ENCODE measurements at places on chromosomes 1 and 21. TPM values are rescaled to one million over a fixed set of nuclear protein-coding genes. Genes with fewer than 3 reads are reported as not detected.
A peak's percentile ranks its signal among the peaks of the same experiment; 100 is the strongest.

- no peak for DNase-seq
These were observed 30.9 kb upstream of the CACYBP start for GRCh38 chr1:174968750-174969244.

DNA sequence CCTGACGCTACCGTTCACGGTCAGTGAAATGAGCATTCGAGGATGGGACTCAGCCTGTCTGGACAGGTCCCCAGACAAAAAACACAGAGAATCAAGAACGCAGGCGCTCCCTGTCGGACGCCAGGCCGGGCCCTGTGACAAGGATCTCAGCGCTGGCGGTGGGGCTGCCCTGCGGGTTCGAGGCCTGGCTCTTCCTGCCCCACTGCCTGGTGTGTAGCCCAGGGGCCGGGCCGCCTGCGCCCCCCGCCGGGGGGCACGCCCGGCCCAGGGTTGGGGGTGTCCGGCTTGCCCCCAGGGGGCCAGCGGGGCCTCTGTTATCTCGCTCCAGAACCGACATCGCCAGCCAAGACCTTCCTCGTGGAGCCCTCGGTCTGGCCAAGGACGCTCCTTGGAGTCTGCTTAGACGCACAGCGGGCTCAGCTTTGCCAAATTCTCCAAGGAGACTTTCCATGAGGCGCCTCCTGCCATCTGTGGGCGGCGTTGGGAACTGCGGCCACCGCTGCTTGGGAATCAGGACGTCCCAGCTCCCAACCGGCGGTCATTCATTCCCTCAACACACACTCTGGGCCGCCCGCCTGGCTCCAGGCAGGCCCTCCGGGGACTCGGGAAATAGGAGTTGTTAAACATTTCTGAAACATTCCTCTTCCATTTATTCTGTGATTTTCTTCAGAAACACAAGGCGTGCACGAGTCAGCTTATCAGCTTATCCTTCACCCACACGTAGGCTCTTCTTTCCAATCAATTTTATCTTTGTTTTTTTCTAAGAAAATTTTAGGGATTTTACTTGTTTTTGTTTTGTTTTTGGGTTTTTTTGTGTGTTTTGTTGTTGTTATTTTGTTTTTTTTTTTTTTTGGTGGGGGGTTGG is 11.3 kb upstream of the RIPK4 start:
- peak; percentile 81 for DNase-seq

Gene FOXO6
- 9.0 TPM for total RNA-seq

DNA sequence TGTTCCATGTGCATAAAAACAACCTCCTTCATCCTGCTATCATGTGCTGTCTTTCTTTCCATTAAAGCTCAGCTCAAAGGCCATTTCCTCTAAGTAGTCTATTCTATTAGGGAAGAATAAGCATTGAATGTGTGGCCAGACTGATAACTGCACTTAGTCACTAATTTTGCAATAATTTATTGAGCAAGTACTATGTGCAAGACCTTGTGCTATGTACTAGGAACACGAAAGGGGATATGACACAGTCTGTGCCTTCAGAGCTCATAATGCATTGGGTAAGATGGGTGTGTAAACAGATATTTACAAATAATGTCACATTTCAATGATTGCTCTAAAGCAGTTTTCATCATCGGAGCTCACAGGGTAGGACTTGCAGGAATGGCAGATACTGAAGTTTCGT is 54.2 kb downstream of the NMNAT2 start:
- DNase-seq, result no peak

DNA sequence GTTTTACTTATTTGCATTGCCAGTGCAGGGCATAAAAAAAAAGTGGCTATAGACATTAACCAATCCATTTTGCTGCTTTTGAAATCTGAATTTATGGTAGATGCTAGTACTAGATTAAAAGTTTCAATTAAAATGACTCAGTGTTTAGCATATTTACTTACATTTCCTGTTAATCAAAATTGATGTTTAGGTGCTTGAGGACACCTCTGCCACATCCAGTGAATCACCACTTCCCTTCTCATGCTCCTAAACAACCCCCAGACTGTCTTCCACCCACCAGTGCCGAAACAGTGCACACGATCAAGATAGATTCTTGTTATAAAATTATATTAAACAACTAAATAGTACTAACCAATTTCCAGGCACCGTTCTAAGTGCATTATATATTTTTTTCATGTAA is 32.7 kb downstream of the HSD17B7 start:
- no peak for DNase-seq

DNA sequence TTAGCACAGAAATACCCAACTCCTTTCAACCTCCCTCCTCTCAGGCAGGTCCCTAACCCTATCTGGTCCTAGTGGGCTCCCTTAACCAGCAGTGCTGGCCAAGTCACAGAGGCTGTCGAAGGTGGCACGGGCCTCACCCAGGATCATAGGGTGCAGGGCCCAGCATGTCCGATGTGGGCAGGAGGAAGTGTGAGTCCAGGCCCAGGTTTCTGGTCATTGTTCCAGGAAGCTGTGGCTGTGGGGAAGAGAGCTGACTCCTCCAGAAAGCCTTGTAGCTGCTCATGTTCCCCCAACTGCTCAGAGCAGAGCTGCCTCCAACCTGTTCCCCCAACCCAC is 2.4 kb downstream of the CCDC17 start:
- DNase-seq, result no peak

DNA sequence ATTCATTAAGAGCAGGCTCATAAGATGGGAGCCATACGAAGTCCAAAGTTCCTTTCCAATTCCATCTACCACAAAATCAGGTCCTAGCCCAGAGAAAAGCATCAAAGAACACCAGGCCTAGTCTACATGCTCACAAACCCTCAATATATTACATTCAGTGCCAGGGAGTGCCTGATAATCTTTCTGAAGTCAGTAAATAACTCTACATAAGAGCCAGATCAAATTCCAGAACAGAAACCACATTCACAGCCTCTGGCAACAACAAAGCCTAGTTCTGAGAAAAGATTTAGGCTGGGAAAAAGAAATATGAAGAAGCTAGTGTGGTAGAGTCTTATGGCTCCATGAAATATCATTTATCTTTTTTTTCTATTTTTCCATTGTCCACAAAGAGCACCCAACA is 40.5 kb upstream of the RBBP5 start:
- DNase-seq, result no peak

DNA sequence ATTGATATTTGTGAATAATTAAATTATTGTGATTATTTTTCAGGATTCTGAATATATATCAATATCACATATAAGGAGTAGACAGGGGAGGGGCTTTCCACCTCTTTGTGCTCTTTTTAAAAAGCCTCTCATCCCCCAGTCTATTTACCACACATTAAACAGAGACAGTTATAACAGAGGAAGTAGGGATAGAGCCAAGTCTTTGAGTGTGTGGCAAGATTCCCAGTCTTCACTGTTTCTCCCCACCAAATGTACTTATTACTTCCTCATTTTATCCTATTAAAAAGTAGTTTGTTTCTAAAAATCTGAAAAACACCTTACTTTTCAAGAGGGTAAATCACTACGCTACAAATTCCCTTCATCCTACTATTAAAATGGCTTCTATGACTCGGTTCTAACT is 46.7 kb downstream of the EPS15 start:
- no peak for DNase-seq

Gene IVL
- total RNA-seq, result not detected

DNA sequence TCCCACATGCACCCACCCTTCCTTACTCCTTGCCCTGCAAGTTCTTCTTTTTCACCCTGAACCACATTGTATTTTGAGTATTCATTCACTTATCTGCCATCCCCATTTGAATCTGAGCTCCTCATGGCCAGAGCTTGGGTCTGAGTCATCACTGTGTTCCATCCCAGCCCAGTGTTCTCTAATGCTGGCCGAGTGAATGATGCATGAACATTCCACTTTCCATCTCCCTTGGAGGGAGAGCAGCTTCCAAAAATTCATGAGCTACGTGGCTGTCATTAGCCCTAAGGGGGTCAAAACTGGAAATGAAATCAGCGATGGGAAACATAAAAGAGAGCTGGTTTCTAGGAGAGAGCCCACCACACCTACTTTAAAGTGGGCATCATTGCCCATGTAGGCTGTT is 187.0 kb upstream of the USP24 start:
- DNase-seq, result no peak

GRCh38 chr1:1360506-1361169 is 2.3 kb upstream of the MXRA8 start:
- DNase-seq, result peak; percentile 78

DNA sequence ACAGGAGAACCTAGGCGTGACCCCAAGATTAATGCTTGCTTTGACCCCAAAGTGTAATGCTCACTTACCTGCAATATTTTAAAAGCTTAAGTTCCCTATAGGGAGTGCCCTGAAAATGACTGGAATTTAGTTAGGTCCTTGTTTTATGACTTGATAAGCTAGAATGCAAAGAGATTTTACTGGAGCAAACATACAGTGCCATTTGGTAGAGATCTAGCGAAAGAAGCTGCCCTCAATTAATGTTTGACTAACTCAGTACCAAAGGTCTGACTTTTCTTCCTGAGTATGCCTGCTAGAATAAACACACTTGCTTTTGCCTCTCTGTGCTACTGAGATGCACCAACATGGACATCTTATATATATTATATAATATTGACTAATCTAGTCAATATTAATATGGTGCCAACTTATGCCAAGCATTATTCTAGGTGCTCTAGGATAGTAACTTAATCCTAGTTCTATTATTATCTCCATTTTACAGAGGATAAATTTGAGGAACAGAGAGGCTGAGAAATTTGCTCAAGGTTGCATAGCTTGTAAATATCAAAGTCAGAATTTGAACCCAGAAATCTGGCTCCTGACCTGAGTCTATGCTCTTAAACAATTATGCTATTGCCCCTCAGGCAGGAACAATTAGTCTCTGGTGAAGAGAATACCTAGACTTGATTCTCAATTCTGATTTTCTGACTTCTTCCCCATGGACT is 18.2 kb downstream of the S100A10 start:
- no peak for DNase-seq

Gene GPR3
- 0.98 TPM for total RNA-seq

DNA sequence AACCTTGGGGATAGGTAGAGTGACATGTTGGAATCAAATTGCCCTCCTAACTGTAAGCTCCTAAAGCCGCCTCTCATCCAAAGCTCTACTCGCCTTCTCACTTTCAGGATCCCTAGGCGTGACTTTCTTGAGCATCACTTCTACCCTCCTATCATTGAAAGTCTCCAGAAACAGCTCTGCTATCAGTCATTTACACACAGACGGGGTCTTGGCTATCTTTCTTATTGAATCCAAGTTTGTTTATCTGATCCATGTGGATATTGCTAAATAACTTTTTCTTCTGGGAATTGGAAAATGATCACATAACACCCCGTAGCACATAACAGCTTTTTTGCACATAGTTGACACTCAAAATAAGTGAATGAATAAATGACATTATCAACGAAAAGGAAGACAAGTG is 216.4 kb upstream of the KIAA0040 start:
- DNase-seq, result no peak

DNA sequence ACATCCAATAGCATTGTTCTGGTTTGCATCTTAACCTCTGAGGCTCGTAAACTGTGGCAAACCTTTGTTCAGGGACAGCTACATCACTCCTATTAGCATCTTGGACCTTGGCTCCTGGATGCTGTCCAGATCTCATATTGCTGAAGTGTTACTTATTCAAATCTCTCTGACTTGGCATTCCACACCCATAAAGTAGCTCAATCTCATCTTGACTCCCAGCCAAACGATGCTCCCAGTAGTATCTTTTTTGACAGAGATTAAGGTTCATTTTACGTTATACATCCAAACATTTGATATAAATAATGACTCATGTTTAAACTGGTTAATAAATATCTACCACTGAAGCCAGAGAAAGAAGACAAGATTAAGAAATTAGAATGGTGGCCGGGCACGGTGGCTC is 4.4 kb upstream of the FLVCR1 start:
- DNase-seq, result no peak

DNA sequence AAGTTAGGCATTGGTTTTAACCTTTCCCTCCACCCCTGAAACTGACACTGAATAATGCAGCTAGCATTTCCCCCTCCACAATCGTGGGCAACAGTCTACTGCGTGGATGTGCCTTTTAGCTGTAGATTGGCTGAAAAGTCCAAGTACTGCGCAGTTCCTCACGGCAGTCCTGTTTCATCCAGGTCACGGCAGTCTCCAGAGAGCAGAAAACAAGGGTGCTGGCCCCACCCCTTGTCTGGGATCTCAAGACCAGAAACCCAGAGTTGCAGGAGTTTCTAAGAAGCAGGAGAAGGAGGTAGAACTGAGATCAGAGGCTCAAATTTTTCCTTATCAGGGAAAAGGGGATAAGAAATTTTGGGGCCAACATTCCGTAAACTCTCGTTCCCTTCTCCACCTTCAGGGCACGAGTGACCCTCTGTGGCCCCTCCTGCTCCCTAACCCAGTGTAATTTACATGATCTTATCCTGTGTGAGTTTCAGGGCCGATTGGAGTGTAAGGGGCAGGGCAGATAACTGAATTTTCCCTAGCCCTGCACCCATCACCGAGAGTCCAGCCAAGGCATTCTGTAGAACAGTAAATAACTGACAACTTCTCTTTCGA is 25.9 kb upstream of the PLA2G2C start:
- peak; percentile 22 for DNase-seq

Gene PTPRU
- total RNA-seq, result 44.3 TPM

DNA sequence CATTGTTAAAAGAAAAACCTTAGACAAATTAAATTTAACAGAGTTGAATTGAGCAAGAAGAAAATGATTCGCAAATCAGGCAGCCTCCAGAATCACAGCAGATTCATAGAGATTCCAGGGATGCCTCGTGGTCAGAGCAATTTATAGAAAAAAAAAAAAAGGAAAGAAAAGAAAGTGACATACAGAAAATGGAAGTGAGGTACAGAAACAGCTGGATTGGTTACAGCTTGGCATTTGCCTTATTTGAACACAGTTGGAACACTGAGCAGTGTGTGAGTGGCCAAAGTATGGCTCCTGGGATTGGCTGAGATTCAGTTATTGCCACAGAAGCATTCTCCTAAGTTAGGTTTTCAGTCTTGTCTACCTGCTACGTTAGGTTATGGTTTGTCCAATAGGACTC is 9.1 kb upstream of the C21orf91 start:
- DNase-seq, result no peak

Gene FAM78B
- total RNA-seq, result not detected

GRCh38 chr1:69994241-69994640 is 211.1 kb downstream of the LRRC40 start:
- no peak for DNase-seq

DNA sequence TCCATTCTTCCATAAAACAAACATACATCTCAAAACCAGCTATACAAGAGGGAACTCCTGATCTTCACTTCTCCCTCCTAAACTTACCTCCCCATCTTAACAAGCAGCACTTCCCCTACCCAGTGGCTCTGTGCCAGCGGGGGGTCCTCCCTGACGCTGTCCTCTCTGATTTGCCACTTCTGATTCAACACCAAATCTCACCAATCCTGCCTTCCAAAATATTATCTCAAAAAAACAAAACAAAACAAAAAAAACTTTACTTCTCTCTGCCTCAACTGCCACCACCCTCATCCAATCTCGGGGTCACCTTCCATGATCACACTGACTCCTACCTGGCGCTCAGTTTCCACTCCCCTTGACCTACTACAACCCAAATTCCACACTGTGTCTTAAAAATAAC is 72.8 kb downstream of the SLC45A1 start:
- DNase-seq, result no peak

Gene DHX9
- total RNA-seq, result 101 TPM

Gene WASF2
- 96.5 TPM for total RNA-seq

- DNase-seq, result no peak
These were observed 35.2 kb upstream of the HSD17B7 start for GRCh38 chr1:162755306-162755705.

Gene CYP4A22
- not detected for total RNA-seq

- DNase-seq, result no peak
These were observed 79.9 kb upstream of the LAMC2 start for GRCh38 chr1:183106166-183106565.
